SK-N-SH (cell line): ENCODE measurements at places on chromosomes 12 and 14.
A peak's percentile ranks its signal among the peaks of the same experiment; 100 is the strongest.

DNA sequence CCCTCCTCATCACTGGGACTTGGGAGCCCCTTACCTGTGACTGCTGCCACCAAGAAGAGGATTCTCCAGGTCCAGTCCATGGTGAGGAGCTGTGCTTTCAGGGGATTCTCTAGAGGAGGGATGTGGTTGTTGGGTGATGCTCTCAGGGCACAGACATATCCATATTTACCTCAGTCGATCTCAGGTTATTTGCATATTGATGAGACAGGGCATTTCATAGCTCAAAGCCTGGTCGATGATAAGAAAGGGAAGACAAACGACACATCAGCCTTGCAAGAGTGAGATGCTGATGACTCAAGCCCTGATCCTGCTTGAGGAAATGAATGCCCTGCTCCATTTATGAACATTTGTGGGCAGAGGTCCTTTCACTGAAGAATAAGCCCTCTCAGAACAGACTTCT, 981.0 kb downstream of the TMEM121 start:
- no peak for DNase-seq

GRCh38 chr14:58832095-58832521, 194.3 kb downstream of the DACT1 start:
- peak; percentile 75 for DNase-seq

DNA sequence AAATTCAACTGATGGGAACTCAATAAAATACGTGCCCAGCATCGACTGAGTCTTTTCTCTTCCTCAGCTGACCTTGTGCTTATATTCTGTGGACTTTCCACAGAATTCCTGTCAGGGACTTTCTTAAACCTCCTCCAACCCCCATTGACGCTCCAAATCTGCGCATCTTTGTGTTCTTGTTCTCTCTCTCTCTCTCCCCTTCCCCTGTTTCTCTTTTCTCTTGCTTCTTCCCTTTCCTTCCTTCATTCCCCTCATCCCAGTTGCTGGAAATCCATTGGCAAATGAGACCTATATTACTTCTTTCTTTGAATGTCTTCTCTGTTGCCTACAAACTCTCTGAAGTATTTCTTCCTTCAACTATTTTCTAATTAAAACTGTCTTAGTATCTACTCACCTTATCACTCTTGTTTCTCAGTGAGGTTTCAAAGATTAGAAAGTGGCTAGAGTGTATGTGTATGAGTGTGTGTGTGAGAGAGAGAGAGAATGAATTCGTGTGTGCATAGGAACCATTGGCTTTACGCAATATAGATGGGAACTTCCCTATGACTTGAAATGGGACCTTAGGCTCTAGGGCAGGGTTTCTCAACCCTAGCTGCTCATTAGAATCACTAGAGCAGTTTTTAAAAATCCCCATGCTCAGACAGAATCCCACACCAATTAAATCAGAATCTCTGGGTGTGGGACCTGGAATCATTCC, 41.8 kb upstream of the DHRS7 start:
- no peak for DNase-seq

DNA sequence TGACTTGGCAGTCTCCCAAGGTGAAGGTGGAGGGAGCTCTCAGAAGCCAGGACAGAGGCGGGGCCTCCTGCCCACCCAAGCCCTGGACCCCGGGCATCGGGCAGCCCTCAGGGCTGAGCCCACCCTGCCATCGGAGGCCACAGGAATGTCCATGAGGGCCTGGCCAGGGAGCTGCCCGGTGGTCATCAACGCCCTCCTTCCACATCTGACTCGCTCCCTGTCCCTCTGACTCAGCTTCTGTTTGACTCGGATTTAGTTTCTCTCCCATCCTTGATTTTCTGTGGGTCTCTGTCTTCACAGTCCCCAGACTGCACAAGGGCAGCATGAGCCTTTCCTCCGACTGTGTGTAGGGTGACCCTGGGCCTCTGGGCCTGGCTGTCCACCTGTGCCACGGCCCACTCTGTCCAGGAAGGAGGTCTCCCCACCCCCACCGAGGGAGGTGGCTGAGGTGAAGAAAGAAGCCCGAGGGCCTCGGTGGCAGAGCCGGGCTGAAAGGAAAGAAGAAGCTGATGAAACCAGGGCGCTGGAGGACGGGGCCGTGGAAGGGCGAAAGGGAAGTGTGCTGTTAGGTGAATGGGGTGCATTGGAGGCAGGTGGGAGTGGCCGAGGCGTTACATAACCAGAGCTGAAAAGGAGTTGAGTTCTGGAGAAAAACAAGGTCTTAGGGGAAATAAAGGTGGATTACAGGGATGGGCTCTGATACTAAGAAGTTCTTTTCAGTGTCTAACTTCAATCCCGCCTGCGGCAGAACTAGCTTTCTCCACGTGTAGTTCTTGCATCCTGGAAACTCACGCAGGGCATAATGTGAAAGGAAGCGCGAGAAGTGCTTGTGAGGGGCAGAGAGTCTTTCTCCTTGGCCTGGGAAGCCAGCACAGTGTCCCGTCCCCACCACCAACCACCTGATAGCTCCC, 16.7 kb upstream of the TMEM106C start:
- DNase-seq = peak; percentile 34

DNA sequence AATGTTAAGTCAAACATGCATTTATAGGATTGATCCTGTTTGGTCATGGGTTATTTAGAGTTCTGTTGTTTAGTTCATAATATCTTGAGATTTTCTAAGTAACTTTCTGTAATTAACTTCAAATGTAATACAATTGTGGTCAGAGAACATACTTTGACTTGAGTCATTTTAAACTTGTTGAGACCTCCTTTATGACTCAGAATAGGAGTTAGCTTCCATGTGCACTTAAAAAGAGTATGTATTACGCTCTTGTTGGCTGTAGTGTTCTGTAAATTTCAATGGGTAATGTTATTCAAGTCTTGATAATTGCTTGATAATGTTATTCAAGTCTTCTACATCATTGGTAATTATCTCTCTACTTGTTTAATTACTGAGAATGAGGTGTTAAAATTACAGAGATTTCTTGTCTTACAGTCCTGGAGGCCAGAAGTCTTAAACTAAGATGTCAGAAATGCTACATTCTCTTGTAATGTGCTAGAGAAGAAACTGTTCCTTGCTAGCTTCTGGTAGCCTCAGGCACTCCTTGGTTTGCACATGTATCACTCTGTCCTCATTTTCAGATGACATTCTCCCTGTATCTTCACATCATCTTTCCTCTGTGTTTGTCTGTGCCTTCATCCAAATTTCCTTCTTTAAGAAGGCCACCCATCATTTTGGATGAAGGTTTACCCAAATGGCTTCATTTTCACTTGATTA, 197.3 kb downstream of the TMTC3 start:
- DNase-seq = no peak

DNA sequence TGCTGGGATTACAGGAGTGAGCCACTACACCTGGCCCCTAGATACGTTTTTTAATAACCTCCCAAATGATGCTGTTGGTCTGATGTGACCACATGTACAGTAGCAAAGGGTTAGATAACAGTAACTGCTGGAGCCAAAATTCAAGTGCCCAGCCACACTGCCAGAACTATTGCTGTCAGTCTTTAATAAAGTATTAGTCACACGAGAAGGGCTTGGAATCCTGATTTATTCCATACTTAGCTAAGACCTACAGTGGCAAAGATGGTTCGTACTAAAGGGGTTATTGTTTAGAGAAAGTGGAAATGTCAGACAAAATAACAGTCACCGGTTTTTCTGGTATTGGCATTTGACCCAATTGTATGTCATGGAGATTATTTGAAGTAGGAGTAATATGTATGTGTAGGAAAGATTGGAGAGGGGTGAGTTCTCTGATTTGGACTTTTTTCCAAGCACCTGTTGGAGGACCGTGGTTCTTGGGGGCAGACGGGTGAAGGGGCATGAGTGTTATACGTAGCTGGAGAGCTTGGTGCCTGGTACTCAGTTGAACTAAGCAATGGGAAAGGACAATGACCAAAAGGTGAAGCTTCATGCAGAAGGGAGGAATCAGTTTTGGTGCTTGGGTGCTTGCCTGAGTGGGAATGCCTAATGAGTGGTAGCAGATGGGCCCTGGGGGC, 9.7 kb downstream of the TUBA1C start:
- DNase-seq = no peak

DNA sequence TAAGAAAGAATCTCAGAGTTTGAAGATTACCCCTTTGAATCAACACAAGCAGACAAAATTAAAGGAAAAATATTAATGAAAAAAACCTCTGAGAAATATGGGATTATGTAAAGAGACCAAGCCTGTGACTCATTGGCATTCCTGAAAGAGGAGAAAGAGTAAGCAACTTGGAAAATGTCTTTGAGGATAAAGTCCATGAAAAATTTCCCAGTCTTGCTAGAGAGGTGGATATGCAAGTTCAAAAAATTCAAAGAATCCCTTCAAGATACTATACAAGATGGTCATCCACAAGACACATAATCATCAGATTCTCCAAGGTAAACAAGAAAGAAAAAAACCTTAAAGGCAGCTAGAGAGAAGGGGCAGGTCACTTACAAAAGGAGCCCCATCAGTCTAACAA, 13.3 kb downstream of the SLCO1B1 start:
- no peak for DNase-seq

DNA sequence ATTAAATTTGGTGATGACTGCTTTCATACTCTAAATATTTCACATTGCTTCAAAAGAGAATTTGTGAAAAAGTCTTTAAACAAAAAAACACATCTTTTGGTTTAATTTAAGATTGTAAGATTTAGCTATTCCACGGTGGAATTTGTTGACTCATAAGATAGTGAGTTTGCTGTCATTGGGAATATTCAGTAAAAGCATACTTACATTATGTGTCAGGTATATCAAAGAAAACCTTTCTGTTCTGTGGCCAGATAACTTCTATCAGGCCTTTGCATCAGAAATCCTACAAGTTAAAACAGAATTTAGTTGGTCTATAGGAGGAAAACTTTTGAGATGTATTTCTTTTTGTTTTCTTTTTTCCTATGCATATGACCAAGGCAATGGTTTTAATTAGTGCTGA, 148.8 kb upstream of the E2F7 start:
- no peak for DNase-seq

- DNase-seq = no peak
Observed at GRCh38 chr12:97368462-97369163, 94.0 kb upstream of the RMST start.

- DNase-seq = no peak
Observed at GRCh38 chr14:52918486-52918885, 32.4 kb downstream of the FERMT2 start.

GRCh38 chr14:35534873-35535482, 1.0 kb downstream of the INSM2 start:
- peak; percentile 52 for DNase-seq

GRCh38 chr12:7060353-7060954, at the start of gene C1S:
Gene C1S, plus strand, starts transcription at chr12:7060718. Its CDS starts 1,195 bp downstream, at chr12:7061913.
- DNase-seq = peak; percentile 53

- no peak for DNase-seq
Observed at GRCh38 chr12:69904777-69905176, 79.8 kb downstream of the MYRFL start.

DNA sequence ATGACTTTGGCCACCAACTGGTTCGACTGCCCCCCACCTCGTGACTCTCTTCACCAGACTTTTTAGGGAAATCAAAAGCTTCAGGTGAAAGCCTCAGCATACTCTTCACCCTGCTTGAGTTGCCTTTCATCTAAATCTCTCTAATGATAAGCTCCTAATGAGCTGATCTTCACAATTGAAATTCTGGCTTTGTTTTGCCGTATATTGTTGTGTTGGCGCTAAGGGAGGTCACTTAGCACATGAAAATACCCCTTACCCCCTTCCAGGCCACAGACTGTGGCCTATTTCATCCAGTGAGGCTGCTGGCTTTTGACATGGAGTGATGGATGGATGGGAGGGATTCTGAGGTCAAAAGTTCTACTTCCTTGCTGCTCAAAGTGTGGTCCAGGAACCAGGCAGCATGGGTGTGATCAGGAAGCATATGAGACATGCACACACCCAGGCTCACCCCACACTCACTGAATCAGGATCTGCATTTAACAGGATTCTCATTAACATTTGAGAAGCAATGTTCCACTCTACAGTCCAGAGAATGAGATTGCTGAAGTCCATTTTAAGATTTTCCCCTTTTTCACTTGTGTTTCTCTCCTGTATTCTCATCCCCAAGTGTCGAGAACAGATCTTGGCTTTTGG, 131.4 kb downstream of the DACT1 start:
- DNase-seq = no peak

GRCh38 chr14:105859717-105860614, 333.6 kb downstream of the TMEM121 start:
- no peak for DNase-seq

DNA sequence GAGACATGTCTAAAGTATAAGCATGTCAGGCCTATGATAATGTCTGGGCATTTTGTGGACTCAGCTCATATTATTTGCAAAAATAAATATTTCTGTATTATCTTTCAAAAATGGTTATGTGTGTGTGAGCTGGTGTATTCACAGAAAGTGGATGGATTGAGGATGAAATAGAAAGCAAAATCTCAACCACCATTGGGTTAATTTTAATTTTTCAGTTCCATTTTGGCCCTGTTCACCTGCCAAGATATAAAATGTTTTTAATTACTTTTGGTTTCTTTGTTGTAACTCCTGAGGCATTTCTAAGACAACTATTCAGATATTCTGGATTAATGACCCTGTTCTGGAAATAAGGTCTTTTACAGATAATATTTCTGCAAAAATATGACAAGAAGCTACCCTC, 232.7 kb upstream of the PPFIA2 start:
- DNase-seq = no peak

- no peak for DNase-seq
Observed at GRCh38 chr12:40742041-40742440, 49.8 kb downstream of the CNTN1 start.

GRCh38 chr14:30227876-30228275, 300.2 kb upstream of the PRKD1 start:
- no peak for DNase-seq

DNA sequence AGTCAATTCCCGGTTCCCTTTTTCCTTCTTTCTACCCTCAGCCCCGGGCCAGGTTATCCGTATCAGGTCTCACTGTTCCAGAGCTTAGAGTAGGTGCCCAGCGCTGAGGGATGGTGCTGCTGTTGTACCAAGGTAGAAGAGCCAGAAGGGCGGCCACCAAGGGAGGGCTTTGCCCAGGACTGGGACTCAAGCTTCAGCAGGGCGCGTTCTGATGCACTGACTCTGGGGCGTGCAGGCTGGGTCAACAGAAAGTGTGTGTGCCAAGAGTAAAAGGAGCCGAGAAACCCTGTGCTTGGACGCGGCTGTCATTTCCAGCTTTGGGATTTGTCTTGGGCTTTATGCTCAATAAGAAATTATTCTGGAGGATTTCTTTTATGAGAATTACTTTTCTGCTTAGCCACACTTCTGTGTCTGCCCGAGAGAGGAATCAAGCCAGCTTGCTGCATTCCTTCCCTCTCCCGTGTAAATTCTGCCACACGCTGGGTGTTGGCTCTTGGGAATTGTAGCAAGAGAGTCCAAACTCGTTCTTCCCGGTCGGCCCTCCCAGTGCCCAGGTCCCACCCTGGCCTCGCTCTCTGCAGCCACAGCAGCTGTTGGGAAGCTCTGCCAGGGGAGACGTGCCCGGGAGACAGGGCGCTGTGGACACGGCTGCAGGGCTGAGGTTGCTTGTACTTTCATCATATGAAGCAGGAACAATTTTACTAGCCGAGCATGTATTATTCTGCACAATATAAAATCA, 98.0 kb downstream of the FBXL14 start:
- no peak for DNase-seq

DNA sequence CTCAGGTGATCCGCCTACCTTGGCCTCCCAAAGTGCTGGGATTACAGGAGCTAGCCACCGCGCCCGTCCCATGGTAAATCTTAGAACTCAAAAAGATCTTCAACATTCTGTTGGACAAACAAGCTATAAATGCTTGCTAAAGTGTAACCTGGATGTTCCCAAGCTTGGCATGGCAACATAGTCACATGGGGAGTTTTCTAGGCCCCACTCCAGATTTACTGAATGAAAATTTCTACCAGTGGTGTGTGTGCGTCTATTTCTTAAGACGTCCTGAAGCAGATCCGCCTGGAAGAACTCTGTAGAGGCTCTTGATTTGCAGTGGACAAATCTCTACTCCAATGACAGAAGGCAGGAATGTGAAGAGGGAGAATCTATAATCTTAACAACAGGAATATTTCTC, 59.9 kb downstream of the ZFYVE21 start:
- no peak for DNase-seq
